Lower lobe of right lung (tissue), 2 donors: ENCODE measurements at places on chromosomes 16 and 17.

DNA sequence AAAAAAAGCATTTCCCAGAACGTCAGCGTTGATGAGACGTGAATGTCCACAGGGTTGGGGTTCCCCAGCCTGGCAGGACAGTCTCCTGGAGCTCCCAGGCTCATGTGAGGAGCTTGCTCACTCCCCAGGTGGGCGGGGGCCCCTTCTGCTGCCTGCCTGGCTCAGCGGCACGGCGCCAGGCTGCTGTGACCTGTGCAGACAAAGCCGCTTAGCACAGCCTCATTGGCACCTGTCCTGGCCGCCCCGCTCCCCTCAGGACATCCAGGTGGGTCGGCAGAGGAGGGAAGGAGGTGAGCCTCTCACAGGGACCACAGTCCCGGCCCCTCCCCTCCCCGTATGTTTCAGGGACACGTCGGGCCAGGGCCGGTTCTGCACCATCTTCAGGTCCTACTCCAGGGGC, 12.9 kb upstream of the WFIKKN1 start:
- peak; percentile 72 for DNase-seq

DNA sequence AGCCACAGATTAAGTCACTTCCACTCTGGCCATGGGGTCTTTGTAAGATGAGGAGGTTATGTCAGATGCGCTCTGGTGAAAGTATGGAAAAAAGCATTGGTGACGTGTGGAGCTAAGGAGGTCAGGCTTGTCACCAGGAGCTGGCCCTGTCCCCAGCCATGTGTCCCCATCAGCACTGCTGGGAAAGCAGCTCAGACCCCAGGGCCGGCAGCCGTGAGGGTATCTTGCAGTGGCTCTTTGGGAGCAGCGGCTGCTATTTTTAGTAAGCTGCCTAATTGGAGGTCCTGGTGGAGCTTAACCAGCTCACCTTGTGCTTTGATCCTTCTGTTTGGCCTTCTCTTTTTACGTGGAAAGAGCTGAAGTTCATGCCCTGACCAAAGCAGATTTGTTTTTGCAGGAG, 60.9 kb downstream of the MPRIP start:
- DNase-seq, result no peak

GRCh38 chr17:75087558-75088453, at the start of gene SLC16A5:
TSS of gene SLC16A5 (plus strand) at chr17:75087954. CDS start at chr17:75093637, 5,683 bp downstream.
- DNase-seq, result peak; percentile 97

DNA sequence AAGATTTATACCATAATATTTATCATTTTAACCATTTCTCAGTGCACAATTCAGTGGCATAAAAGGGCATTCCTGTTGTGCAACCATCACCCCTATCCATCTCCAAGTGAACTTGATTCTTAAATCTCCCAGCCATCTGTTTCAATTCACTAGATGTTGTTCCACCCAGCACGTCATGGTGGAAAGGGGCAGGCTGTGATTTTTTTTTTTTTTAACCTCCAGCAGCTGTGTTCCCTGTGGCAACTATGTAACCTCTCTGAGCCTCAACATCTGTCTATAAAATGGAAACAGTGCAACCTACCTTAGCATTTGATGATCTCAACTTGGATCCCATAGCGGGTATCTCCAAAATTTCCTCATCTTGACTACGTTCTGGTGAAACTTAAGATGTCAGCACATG, 604.5 kb downstream of the WWOX start:
- DNase-seq, result no peak

- no peak for DNase-seq
Observed at GRCh38 chr16:83734136-83734535, 73.6 kb upstream of the HSBP1 start.

- DNase-seq, result no peak
Observed at GRCh38 chr17:58315281-58315711, 13.3 kb downstream of the TSPOAP1 start.

DNA sequence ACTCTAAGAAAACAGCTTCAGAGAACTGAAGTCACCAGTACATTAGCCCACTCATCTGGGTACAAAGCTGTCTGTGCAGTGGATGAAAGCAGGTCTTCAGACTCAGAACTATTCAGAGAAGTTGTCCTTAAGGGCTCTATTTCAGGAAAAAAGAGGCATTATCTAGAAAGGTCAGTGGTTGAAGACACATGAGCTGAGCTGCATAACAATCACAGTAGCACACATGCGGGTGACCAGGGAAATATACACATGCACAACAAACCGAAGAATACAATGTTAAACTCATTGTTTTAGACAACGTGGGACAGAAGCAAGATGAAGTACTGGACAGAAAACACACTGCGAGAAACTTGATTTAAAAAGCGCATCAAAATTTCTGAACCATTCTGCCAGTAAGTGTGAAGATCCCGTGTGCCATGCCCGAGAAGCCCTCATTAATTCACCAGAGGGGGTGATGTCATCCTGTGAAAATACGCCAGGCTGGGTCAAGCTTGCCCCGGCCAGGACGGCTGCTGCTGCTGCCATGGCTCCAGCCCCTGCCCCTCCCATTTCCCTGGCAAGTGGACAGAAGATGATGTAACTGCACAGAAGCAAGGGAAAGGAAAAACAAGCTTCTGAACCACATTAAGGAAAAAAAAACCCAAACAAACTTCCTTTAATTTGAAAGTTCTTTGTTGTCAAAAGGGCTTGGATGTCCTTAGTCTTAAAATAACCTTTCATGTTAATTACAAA, 10.1 kb downstream of the DYNC1LI2 start:
- DNase-seq, result peak; percentile 84

GRCh38 chr17:62067165-62068145, 2.4 kb upstream of the MED13 start:
- DNase-seq, result no peak

- DNase-seq, result no peak
Observed at GRCh38 chr16:72112906-72113615, 19.4 kb downstream of the DHX38 start.

- DNase-seq, result no peak
Observed at GRCh38 chr16:2930236-2930635, 18.5 kb downstream of the FLYWCH1 start.

DNA sequence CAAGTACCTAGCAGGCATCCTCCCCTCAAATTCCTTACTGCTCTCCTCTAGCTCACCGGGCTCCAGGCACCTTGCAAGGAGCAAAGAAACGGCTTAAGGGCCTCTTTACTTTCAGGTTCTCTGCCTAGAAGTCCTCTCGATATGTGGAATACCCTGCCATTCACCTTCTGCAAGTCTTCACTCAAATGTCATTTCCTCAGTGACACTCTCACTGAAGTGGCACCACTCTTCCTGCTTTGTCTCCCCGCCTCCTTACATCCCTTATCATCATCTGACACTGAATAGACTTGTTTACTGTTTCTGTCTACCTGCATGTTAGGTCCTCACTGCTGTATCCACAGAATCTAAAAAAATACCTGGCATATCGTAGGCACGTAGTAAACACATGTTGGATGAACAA, 947 bp downstream of the SLC7A6OS start:
- DNase-seq, result no peak

- no peak for DNase-seq
Observed at GRCh38 chr16:49486400-49486799, 112.8 kb downstream of the C16orf78 start.

DNA sequence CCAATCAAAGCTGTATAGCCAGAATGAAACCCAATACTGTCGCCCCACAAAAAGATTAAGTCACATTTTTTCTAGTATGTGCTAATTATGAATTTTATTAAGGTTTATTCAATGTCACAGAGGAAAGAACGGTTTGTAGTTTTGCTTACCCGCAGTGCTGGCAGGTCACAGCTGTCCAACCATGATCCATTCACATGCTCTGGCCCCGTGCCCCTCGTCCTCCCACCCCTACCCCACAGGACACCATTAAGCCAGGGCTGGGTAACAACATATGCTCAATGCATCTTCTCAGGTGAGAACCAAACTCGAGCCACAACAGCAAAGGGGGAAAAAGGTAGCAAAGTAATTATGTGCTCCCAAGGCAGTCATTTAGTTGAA, 589 bp upstream of the FBF1 start:
- no peak for DNase-seq

- no peak for DNase-seq
Observed at GRCh38 chr16:67992661-67993206, 6.5 kb downstream of the DPEP2 start.

- no peak for DNase-seq
Observed at GRCh38 chr16:14452066-14452465, 178.0 kb downstream of the PARN start.

DNA sequence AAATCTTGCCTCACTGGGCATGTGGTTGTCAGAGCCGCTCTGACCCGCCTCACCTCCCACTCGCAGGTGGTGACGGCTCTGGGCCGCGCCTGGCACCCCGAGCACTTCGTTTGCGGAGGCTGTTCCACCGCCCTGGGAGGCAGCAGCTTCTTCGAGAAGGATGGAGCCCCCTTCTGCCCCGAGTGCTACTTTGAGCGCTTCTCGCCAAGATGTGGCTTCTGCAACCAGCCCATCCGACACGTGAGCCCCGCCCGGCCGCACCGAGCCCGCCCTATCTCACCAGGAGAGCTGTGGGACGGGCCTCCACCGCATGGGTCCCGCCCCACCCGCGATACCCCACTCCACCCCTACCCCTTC, 4.0 kb downstream of the TGFB1I1 start:
- DNase-seq, result peak; percentile 75

GRCh38 chr17:40501499-40501911, at the start of gene TNS4:
TSS of gene TNS4 (minus strand) at chr17:40501623. CDS start at chr17:40496425, 5,198 bp downstream.
- no peak for DNase-seq

DNA sequence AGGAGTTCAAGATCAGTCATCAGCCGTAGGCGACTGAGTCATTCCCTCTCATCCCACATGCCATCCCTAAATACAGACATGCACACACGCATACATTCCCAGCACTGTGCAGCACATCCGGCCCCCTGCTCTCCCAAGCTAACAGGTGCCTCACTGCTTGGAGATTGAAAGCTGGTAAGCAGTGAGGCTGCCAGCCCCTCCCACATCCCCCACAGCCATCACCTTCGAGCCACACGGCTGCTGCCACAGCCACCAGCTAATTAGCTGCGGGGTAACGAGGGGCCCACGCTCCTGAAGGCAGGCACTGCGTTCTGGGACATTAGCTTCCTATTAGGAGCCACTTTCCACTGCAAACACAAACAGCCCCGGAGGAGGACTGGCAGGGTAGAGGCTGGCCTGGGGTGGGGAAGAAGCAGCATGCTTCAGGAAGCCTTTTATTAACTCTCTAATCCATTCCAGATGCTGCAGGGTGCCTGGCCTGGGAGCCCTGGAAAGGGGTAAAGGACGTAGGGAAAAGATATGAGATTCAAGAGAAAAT, 179.6 kb downstream of the CCT6B start:
- no peak for DNase-seq

DNA sequence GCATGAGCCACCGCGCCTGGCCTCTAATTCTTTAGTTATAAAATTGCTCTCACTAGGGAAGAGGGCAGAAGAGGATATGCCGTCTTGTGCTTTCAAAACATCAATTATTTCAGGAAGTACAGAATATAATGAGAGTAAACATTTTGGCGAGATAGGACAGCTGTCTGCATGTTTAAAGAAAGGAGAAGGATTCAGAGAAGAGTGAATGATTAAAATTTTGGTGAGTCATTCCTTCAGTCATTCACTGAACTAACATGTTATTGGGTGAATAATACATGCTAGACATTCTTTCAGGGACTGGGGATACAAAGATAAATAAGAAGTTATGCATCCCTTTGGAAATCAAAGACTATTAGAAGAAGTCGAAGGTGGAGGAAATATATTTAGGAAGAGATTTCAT, 590.3 kb upstream of the GOT2 start:
- no peak for DNase-seq

DNA sequence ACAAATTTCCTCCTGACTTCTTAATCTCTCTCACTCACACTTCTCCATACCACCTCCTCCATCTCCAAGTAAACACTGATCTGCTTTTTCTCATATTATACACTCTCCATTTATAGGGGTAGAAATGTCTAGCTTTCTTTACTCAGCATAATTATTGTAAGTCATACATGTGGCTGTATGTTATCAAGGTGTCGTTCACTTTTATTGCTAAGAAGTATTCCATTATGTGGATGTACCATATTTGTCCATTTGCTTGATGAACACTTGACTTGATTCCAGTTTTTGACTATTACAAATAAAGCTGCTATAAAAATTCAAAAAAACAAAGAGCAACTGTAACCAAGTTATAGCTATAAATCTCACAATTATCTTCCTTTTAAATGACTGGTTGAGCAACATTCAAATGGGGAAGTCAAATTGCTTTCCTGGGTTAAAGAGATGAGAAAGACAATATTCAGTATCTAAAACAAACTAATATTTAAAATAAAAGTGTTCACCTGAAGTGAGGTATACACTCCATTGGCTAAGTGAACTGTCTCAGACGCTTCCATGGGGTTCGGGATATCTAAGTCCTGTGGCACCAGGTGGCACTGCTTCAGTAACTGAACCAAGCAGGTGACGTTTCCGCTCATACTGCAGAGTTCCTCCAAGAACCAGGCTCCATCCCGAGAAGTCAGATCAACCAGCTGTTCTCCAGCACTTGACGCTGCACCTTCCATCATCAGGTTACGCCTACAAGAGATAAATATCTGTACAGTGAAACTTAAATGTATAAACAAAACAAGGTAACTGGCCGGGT, 32.6 kb upstream of the ARL6IP1 start:
- DNase-seq, result no peak

DNA sequence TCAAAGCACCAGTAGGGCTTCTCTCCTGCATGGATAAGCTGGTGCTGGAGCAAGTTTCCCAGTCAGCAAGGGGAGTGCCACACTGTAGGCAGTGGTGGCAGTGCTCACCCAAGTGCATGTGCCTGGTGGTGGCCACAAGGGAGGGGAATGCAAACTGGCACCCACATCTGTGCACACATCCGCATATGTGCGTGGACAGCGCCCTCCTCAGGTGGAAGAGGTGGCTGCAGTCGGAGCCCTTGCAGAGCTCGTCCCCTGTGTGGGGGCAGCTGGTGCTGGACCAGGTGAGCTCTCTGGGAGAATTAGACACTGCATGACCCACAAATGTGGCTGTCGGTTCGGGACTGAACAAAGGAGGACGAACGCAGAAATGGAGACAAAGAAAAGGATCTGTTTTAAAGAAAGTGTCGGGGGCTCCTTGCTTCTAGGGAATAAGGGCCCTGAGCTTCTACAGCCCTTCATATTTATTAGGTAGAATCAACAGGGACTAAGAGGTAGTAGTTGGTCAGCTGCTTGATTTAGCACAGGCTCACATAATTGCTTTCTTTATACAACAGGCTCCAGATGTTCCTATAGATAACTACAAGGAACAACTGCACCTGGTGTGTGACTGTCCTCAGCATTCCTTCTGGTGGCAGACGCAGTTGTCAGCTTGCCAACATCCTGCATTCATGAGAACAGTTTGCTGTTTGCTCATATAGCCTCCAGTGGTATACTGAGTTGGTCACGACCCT, 5.3 kb upstream of the ZNF689 start:
- peak; percentile 78 for DNase-seq

DNA sequence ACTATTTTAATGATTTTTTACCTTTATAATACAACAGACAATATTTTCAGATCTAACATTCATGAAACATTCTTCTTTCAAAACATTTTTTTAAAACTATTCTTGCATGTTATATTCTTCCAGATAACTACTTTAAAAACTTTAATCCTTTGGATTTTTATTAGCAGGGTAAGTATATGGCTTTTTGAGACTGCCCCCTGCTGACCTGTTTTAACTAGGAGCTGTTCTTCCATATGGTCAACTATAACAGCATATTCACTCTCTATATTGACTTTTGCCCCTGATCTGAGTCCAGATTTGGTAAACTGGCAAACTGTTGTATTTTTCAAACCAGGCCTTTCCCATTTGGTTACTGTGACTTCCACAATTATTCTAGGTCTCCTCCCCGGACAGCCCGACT, 16.5 kb downstream of the ZNF18 start:
- DNase-seq, result no peak
